ENCODE measurements at places on chromosomes 7 and 10. TPM values are rescaled to one million over a fixed set of nuclear protein-coding genes. Genes with fewer than 3 reads are reported as not detected.

The DOCK4 gene
- polyA plus RNA-seq: 5.4 TPM

The CACNB2 gene
- polyA plus RNA-seq: 1.3 TPM

DNA sequence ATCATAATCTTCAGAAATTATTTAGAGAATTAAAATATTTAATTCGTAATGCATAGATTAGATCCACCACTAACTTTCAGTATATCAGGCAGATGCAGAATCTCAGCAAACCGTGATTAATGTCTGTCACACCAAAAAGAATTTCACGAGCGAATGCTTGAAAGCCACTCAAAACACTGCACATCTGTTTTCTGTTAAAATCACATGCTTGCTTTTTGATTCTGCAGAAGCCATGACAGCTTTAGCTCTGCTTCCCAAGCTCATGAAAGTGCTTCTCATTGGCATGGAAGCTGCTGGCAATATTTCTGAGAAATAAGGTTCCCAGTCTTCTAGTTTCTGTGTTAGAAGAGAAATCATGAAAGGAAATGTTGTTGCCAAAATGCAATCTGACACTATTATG lies 837.8 kb upstream of the LRRN3 start:
- no peak for DNase-seq

DNA sequence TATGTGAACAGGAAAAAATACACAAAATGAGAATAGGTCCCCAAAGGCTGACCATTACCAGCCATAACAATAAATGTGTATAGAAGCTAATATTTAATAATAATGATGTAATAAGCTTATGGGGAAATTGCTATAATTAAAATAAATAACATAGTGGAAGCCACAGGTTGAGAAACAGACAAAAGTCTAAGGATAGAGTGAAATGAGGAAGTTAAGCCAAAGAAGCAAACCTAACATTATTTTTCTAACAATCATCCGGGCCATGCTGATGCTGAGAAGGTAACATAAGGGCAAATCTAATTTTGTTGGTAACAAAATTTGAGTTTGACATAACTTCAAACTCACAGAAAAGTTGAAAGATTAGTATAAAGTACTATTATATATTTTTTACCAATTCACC lies 115.9 kb downstream of the MICU1 start:
- no peak for DNase-seq

GRCh38 chr10:67612176-67612575 lies 83.8 kb downstream of the CTNNA3 start:
- DNase-seq: no peak

The ZPBP gene
- 286 TPM for polyA plus RNA-seq

GRCh38 chr10:106508950-106509349 lies 655.6 kb downstream of the SORCS1 start:
- DNase-seq: no peak

DNA sequence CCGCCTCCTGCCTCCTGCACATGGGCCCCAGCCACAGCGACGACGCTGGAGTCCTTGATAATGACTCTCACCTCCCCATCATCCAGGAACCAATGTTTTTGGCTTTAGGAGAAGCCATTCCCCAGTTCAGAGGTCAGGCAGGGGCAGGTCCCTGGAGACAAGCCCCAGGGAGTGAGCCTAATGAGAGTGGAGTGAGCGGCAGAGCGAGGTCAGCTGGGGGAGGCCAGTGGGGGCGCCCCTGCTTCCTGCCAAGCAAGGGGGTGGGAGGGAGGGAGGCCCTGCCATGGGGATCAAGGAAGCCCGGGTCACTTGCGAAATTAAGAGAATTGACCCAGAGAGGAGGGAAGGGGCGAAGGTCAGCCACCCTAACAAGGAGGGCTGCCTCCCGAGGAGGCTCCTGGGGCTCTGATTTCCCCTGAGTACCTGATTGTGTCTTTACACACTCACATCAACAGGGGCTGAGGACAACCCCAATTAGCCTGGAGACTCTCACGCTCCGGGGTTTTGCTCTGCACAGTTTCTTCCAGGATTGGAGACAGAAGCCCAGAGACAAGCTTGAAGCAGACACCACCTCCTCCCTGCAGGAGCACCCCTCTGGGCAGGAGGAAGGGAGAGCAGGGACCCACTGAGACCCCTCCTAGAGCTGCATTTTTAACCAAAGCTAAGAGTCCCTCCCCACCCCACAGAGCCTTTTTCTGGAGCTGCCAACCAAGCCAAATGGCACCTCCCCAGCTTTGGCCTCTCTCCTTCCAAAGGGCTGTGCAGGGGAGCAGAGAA lies 112.1 kb downstream of the COL13A1 start:
- no peak for DNase-seq
